Tongue (tissue), 3 donors: ENCODE measurements at places on chromosomes 6 and 20. TPM values are rescaled to one million over a fixed set of nuclear protein-coding genes. Genes with fewer than 3 reads are reported as not detected.

Gene DNAH8
- 3.0 TPM for total RNA-seq

Gene SLC52A3
- total RNA-seq, result 0.82 TPM

Gene RBM24
- total RNA-seq, result 201 TPM

Gene TGM3
- total RNA-seq, result 14.5 TPM

Gene TMEM244
- 2.3 TPM for total RNA-seq

Gene CAGE1
- 0.21 TPM for total RNA-seq

Gene TSPO2
- 1.4 TPM for total RNA-seq

Gene PNPLA1
- total RNA-seq, result not detected

DNA sequence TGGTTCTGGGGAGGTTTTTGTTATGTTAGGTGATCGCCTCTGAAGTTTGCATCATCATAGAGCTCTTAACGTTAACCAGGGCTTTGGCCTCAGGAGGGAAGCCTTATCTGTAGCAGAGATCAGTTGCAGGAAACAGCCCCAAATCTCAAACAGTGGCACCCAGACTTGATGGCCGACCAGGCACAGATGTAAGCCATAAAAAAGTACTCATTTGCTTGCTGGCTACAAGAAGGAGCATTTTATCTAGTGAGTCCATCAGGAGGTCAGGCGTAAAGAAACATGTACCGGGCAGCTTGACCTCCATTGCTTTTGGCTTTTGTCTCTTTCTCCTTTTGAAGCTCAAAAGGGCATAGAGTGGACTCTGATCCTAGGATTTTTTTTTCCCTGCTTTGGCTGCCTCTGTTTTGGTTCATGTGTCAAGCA is 122.3 kb downstream of the CCDC170 start:
- DNase-seq, result no peak

GRCh38 chr6:146515212-146515611 is 28.4 kb upstream of the RAB32 start:
- DNase-seq, result no peak

DNA sequence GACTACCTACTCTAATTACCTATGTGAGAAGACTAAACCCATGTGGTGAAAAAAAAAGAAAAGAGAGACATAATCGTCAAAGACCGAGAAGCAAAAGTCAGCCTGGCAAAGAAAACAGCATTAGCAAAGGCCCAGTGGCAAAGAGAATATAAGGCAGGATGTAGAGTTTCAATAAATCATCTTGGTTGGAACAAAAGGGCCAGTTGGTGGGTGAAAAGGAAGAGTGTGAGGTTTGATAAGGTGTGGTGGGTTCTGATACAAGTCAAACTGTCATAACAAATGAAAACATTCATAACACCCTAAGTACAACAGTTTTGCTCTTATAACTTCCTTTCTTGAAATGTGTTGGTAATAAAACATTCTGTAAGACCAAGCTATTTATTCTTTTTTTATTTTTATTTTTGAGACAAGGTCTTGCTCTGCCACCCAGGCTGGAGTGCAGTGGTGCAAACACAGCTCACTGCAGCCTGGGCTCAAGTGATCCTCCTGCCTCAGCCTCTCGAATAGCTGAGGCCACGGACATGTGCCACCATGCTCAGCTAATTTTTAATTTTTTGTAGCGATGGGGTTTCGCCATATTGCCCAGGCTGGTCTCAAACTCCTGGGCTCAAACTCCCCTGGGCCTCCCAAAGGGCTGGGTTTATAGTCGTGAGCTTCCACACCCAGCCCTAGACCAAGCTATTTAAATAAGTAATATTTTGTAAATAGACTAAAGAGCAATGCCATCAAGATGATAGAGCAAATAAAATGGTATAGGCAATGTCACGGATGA is 18.9 kb upstream of the GTF3C6 start:
- no peak for DNase-seq

DNA sequence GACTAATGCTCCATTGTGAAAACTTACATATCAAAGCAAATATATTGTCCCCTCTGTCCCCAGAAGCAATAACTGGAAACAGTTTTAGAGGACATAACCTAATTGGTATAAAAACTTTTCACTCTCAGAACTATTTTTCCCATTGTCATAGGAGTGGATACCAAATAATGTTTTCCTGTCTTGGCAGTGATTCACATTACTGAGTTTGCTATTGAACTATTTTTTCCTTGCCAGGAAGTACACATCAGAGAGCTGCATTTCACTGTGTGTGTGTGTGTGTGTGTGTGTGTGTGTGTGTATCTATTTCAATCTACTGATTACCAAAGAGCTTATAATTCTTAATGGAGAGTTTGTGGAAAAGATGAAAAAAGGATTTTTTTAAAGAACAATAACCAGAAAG is 45.4 kb downstream of the AKAP12 start:
- DNase-seq, result peak; percentile 53

- DNase-seq, result peak; percentile 90
Observed at GRCh38 chr6:15879371-15880261, 216.8 kb upstream of the DTNBP1 start.

GRCh38 chr6:76792394-76792793 is 670.9 kb downstream of the HTR1B start:
- DNase-seq, result no peak

DNA sequence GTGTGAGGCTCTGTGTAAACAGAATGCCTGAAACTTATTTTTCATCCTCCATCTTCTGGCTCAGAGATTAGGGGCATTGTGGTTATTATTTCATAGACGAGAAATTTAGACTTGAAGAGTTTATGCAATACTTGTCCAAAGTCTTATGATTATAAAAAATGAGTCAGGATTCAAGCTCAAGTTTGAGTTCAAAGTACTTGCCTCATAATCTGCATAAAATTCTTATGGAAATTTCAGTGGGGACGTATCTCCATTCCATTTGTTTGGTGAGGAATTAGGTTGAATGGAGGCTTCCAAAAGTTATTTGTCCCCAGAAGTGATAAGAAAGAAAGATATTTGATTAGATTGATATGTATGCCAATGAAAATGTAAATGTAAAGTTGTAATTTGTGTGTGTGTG is 93.7 kb upstream of the CLVS2 start:
- DNase-seq, result no peak

- no peak for DNase-seq
Observed at GRCh38 chr20:9141070-9141469, 72.2 kb downstream of the PLCB4 start.

DNA sequence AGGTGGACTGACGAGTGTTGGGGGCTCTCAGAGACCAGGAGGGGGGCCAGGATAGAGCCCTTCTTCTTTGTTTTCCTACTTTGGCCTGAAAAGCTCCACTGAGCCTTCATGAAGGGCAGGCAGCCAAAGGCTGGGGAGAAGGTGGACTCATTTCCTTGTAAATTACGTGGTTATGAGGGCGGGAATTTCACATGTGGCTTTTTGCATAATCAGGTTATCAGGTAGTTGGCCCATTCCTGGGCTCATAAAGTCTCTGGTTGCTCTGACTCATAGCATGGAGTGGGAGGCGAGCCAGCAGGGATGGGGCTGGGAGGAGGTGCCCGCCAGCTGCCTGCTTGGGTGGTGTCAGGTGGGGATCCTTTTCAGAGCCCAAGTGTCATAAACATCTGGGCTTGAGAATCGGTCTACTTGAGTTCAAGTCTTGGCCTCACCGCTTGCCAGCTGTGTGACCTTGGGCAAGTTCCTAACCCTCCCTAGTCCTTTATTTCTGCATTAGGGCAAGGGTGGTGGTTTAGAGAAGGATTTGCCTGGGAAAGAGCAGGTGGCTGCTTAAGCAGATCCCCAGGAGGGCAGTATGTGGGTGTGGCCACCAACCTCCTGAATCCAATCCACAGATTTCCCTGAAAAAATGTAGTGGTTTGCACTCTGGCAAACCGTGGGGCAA is 26.5 kb upstream of the RNF24 start:
- DNase-seq, result peak; percentile 51
